ENCODE measurements at places on chromosomes 3 and 15.

DNA sequence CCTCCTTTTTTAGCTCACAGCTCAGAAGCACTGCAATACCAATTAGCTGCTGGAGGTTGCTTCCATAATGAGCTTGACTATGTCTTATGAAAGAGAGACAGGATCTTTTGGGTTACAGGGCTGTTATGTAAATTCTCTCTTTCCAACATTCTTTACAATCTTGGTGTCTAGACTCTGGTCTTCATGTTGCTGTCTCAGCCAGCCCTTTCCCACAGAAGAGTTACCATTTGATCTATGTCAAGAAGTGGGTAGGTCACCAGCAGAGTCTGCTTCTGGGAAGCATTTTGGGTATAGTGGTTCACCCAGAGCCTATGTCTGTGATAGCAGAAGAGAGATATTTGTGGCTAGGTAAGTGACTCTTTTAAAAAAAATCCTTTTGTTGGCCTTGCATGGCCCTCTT lies 234.5 kb downstream of the SATB1 start:
- DNase-seq = no peak

DNA sequence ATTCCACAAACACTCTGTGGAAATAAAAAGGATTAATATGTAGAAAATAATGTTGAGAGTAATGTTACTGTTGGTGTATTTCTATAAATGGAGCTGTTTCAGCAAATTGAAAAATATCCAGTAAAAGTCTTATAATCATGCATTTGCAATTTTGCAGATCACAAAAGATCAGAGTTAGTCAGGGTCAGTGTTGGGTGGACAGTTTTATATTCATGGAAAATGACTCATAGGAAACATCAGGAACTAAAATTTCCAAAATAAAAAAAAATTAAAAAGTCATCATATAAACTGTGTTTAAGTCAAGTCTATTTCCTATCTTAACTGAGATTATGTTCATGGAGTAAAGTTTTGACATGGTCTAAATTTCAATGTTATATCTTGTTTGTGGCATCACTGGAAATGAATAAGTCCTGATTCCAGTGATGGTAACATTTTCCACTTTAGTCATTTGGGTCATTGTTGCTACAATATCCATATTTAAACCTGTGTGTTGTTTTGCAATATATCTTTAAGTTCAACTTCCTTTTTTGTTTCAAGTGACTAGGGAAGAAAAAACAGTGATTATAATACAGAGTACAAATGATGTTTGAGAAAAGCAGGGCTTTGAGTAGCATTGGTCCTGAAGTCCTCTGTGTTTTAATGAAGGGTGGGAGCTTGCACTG lies 37.8 kb downstream of the MITF start:
- DNase-seq = no peak

DNA sequence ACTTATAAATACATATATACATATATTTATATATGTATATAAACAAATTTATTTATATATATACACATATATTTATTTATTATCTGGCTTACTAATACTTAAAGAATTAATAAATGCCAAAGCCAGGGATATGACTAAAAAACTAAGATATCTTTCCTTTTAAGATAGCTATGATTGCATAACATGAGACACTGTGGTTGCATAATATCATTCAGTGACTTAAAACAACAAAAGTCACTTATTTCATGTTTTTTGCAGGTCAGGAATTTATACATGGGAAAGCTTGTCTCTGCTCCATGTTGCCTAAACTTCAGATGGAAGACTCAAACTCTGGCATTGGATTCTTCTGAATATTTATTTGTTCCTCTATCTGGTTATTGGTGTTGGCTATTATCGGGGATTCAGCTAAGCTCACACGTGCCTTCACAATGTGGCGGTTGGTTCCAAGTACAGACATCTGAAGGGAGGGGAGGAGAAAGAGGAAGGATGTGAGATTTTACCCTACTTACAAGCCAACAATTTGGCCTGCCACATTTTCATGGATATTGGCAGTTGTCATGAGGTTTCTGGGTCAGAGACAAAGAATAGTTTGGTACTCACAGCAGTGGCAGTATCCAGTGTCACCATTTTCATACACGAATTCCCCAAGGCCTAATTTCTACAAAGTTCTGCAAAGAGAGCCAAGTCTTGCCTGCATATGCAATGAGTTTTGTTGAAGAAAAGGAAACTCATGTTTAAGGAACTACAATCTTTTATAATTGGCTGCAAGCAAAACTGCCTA lies 381.6 kb downstream of the EPHA3 start:
- no peak for DNase-seq

GRCh38 chr3:112617285-112617684 lies 23.7 kb downstream of the CCDC80 start:
- no peak for DNase-seq

- DNase-seq = no peak
Measured at GRCh38 chr15:36406366-36406765, 173.1 kb upstream of the CDIN1 start.

DNA sequence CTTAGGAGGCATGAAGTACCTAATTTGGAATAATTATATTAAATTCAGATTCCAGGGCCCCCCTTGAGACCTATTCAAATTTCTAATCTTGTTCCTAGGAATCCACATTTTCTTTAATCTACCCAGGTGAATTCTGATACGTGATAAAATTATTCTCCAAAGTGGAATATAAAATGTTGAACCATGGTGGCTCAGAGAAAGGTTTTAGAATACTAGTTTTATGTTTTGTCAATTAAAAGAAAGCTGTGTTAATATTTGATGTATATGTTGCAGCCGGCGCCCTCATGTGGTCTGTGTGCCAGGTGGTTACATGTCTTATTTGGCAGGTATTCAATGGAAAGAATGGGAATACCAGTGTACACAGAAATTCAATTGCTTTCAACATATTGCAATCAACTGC lies 321.8 kb downstream of the FEZF2 start:
- DNase-seq = no peak

GRCh38 chr3:42025370-42026138 lies 63.7 kb upstream of the ULK4 start:
- peak; percentile 85 for DNase-seq

- DNase-seq = no peak
Measured at GRCh38 chr3:196790636-196791035, 51.0 kb downstream of the PAK2 start.

GRCh38 chr3:7615043-7615442 lies 754.1 kb downstream of the GRM7 start:
- no peak for DNase-seq

DNA sequence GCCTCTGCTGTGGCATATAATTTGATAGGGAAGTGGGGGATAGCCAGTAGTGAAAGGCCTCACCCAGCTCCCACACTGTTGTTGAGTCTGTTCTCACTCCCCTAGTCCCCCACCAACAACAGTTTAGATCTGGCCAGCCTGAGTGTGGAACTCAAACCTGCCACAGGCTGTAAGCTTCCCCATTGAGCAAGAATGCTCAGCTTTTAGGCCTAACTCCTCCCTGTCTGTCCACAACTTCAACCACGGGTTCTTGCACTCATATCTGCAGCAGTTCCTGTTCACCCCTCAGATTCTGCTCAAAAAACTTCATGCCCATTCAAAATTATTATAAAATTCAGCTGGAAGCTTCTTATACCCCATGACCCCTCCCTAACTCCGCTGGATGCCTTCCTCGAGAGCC lies 975.1 kb downstream of the NSUN3 start:
- no peak for DNase-seq

GRCh38 chr15:56950979-56951378 lies 32.5 kb downstream of the TCF12 start:
- no peak for DNase-seq

GRCh38 chr3:65897766-65898165 lies 141.0 kb downstream of the MAGI1 start:
- DNase-seq = no peak

DNA sequence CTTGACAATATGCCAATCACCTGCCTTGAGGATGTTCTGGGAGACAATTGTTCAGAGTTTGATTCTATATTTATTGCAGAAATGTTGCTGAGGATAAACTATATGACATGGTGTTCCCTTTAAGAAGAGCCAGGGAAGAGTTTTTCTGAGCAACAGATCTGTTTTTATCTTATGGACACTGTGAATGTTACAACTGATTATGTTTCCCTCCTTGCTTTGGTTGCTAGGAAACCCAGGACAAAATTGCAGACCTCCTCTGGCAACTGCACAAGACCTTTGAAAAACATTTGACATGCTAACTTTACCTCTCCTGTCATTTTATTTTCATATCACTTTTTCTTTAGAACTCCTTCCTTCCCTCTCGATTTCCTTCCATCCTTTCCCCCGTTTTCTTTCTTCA lies 8.2 kb upstream of the TM6SF1 start:
- DNase-seq = no peak

DNA sequence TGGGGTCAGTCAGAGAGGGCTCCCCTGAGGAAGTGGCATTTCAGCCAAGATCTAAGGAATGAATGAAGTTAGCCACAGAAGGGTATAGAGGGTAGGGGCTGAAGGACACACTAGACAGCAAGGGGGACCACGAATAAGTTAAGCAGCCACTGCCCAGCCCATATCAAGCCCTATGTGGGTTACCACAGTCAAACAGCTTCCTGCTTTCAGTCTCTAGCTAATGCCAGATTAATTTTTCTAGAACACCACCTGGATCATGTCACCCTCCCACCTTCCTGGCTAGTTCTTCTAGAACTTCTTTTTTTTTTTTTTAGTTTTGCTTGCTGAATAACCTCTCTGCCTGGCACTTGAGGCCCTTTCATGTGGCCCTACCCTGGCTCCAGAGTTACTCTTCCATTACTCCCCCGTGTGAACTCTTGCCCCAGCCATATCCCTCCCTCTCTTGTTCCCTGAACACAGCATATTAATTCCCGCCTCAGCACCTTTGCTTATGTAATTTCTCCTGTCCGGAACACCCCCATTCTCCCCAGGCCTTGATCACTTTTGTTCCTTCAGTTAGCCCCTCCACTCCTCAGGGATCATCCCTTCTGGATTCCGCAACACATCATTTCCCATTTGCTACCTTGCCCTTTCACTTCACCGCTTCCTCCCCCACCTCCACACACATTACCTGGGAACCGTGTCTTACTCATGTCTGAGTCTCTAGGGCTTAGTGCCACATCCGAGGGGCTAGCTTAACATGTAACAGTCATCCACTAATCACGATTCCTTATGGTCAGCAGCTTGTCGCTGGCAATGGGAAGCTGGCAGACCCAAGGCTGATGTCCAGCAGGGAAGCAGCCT lies 20.6 kb upstream of the BNC1 start:
- no peak for DNase-seq

- no peak for DNase-seq
Measured at GRCh38 chr15:35669021-35669420, 123.1 kb upstream of the DPH6 start.

- no peak for DNase-seq
Measured at GRCh38 chr3:165920984-165921383, 83.8 kb upstream of the BCHE start.

GRCh38 chr3:16372362-16373292 lies 107.6 kb downstream of the OXNAD1 start:
- peak; percentile 16 for DNase-seq

GRCh38 chr3:138439646-138440045 lies 5.2 kb downstream of the ESYT3 start:
- DNase-seq = no peak

DNA sequence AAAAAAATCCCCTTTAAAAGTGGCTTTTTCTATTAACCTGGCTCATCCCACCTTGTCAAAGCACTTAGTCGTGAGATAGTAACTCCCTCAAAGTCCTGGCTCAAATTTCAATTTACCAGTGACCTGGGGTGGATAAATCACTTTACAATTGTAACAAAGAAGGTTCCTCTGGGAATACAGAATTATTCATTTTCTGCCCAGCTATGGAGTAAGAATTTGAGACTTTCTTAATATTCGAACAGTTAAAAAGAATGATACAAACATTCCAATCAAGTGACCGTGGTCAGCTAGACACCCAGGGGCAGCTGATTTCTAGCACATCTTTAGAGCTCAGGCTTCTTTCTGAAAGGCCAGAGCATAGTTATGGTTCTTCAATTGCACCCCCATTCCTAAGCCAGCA lies 291.0 kb upstream of the TGFBR2 start:
- DNase-seq = peak; percentile 17
